ENCODE measurements at places on chromosomes 5 and 9.

DNA sequence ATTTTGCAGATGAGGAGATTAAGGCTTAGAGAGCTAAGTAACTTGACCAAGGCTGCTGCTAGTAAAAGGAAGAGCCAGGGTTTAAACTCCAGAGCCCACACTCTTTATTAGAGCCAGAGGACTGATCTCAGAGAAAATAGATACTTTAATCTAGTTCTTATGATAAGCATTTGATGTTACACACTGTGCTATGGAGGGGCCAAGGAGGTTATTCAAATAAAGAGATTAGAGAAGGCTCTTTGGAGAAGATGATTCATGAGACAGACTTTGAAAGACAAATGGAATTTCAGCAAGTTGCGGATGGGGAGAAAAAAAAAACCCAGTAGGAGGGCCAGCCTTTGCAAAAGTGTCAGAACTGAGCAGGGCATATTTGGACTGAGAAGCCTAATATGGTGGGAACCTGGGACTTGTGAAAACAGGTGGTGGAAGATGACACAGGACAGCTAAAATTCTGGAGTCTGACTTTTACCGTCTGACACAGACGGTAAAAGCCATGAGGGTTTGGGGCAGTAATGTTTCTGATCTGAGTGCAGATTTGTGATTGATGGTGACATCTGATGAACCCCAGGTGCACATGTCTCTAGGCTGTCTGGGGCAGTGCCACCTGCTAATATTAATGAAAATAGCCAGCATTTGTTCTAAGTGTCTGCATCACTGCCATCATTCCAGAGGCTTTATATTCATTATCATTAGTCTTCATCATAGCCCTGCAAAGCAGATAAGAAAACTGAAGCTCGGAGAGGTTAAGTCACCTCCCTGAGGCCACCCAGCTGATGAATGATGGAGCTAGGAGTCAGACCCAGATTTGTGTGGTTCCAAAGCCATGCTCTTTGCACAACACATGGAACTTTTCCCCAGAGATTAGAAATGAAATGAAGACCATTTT lies 65.3 kb upstream of the CXCL14 start:
- DNase-seq: no peak

- no peak for DNase-seq
Measured at GRCh38 chr9:4160249-4160648, 139.6 kb downstream of the GLIS3 start.

- DNase-seq: no peak
Measured at GRCh38 chr5:37111426-37112382, 137.5 kb downstream of the CPLANE1 start.

GRCh38 chr5:14123974-14124482 lies 19.1 kb upstream of the TRIO start:
- DNase-seq: no peak

GRCh38 chr9:134959971-134960310 lies 42.2 kb upstream of the FCN1 start:
- DNase-seq: no peak

DNA sequence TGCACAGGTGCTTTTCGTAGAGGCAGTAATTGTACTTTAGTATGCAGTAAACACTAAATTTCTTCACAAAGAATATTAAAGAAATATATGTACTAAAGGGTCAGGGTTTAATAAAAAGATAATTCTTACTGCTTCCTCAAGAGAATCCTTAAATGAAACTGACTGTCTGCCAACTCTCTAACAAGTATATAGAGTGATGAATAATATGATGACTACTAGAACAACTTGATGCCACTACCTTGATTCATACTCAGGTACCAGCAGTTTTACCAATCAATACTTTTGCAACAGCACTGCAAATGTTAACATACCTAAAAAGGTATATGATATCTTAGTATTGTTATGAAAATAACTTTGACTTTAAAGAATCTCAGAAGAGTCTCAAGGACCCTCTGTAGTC lies 3.8 kb downstream of the YIPF5 start:
- DNase-seq: no peak

GRCh38 chr9:99286536-99286935 lies 64.5 kb downstream of the SEC61B start:
- no peak for DNase-seq

DNA sequence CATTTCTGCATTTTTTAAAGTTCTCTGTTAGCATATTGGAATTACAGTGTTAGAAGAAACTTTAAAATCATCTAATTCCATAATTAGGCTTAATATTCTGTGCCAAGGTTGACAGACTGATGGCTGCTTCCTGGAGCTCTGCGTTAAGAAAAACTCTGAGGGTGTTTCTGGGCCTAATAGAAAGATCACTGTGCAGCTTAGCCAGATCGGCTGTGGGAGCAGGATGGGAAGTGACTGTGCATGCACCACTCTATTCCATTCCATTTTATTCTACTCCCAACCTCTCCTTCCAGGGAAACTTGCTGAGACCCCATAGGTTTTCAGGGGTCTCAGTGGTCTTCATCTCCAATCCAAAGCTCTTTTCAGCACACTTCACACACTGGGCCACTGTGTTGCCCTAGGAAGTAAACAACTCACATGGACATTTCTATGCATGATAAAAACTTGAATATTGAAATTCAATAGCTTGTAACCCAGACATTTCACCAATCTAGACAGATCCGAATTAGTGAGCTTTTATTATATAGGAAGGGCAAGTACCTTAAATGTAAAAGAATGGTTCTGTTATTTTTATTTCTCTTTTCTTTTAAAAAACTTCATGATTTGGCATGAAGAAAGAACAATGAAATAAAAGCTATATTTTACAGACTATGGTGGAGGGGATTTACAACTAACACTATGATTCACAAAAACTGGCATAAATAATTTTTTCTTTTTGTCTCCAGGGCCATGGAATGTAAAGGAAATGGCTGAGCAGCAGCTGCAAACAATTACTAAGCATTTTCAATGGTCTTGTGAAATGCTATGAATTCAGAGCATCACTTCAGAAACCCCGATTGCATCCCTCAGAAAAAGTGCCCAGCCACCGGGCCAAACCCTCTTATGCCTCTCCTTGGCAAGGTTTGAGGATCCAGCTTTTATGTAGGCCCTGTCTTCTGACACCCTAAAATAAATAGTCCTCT lies 51.4 kb upstream of the DAB2 start:
- no peak for DNase-seq

- DNase-seq: no peak
Measured at GRCh38 chr5:9226016-9226536, 319.8 kb downstream of the SEMA5A start.

DNA sequence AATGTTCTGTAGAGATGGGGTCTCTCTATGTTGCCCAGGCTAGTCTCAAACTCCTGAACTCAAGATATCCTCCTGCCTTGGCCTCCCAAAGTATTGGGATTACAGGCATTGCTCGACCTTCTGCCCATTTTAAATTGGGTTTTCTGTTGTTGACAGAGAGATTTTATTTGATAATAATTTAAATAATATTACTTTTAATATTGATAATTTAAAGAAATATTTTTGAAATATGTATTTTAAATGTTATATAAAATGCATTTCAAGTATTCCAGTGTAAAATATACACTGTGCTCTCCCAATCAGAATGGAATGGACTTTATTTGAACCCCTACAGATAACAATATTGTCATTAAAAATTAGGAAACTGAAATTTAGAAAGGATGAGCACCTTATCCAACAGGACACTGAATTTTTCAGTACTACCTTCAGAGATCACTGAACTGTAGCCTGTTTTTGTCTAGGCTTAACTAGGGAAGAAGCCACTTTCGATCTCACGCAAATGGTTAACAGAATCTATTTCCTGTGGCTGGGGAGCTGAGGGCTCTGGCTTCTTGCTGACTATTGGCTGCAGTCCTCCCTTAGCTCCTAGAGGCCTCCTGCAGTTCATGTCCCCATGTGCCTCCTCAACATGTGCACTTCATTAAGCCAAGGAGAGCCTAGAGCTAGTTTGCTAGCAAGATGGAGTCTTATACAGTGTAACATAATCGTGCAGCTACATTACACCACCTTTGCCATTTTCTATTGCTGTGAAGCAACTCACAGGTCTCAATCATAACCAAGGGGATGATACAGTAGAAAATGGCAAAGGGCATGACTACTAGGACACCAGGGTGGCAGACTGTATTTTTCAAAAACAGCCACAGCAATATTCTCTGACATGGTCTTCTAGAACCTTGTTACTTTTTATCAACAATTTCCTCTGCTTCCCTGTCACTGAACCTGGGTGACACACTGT lies 150.0 kb downstream of the CDC42SE2 start:
- no peak for DNase-seq

GRCh38 chr5:52948418-52949076 lies 40.6 kb upstream of the ITGA2 start:
- DNase-seq: peak; percentile 51

DNA sequence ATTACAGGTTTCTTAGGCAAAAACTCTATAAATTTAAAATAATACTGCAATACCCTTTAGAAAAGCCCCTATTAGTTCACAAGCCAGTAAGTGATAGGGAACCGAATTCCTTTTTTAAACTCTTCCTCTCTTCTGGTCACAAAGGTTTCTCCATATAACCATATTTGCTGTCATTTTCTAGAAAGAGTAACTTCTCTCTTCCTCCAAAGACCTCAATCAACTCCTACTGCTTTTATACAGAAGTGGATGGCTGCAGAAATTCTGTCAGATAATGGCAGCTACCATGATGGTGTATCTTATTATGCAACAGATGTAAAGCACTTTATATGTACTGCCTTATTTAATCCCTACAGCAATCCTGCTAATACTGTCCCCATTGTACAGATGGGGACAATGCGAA lies 6.2 kb downstream of the TUT7 start:
- no peak for DNase-seq

GRCh38 chr9:82101475-82101874 lies 112.9 kb downstream of the SPATA31D1 start:
- no peak for DNase-seq

- DNase-seq: no peak
Measured at GRCh38 chr5:129113867-129114266, 19.3 kb downstream of the ISOC1 start.

Measured in right cardiac atrium (tissue), 5 donors.